Bone marrow (tissue), 2 donors: ENCODE measurements at places on chromosomes 4 and X.

DNA sequence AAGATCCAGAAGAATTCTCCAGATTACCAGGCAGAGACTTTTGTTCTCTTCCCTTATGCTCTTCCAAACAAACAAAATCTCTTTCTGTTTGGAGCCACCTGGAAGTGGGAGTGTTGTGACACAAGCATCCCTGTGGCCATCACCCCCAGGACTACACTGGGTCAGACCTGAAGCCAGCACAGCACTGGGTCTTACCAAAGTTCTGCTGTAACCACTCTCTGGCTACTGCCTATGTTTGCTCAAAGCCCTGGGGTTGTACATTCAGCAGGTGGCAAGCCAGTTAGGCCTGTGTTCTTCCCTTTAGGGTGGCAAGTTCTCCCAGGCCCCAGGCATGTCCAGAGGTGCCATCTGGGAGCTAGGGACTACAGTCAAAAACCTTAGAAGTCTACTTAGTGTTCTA is 43.7 kb upstream of the MAOA start:
- DNase-seq: no peak

DNA sequence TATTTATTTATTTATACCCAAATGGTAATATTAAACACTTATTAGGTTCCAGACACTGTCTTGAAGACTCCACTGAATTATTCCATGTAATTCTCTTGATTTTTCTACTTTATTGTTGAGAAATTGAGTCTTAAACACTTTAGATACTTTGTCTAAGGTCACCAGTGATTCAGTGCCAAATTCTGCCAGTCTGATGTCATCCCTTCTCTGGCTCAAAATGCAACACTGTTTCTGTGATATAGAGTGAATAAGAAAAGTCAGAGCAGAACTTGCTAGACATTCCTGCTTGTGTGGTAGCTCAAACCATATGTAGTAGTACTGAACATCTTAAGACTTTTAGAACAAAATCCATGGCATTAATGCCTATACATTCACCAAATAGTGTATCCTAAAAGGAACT is 164.3 kb downstream of the GABRB1 start:
- DNase-seq: no peak

DNA sequence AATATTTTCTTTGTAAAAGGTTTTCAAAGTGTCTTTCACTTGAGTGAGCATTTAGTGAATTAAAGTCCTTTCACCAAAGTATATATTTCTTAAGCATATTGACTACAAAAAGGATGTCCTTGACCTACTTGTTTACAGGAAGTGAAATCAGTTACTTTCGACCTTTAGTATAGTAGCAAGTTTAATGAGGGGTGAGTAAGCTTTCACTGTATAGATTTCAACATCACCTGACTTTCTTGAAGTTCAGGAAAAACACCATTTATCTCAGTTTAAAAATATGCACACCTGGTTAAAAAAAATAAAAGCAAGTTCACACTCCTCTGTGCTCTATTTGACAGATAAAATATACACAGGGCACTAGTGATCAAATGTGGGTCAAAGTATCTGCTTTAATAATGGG is 88.1 kb downstream of the CCSER1 start:
- no peak for DNase-seq

- no peak for DNase-seq
Measured at GRCh38 chrX:3143043-3143799, 102.0 kb downstream of the ARSF start.

- DNase-seq: no peak
Measured at GRCh38 chr4:61500883-61501282, 300.8 kb downstream of the ADGRL3 start.

DNA sequence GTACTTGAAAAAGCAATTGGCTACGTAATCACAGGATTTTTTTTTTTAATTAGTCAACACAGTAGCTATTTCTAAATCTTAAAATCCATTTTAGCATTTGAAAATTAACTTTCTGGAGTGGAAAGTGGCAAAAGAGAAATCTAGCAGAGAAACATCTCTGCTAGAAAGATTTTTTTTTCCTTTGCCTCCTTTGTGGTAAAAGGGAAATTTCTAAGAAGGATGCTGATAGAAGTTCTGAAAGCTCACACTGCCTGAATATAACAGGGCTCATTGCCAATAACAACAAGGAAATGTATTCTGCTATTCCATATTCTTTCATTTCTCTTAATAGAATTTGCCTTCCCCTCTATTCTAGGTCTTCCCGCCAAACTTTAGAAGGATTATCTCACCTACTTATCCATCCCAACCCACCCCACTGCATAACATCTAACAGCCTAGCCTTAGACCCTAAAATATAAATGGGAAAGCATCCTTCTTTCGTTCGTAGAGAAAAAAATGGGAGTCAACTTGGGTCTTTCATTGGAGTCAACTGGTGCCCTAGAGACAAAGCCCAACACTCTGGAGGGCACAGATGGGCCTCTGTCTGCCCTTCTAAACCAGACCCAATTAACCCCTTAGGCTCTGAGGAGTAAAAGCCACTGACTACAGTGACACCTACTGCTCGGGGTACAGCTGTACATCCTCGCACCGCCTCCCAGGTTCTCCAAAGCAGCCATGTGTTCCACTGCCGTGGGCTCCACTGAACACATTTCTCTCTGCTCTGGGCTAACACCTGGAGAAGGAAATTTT is 103.9 kb downstream of the MAML3 start:
- DNase-seq: no peak

- DNase-seq: no peak
Measured at GRCh38 chrX:19958552-19959486, 32.0 kb downstream of the BCLAF3 start.

DNA sequence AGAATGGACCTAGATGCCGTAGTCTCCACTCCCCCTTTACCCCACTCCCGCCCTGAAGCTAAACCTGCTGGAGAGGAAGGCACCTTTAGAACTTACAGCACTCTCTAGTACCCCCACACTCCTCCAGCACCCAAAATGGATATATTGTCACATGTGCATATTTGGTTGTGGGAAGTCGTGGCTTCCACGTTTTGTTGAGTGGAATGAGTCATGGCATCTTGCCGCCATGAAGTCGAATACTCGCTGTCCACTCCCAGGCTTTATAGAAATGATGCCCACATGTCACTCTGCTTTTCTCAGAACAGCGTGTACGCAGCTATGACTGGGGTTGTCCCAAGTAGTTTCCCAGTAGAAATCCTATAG is 545 bp downstream of the ABCE1 start:
- peak; percentile 20 for DNase-seq

GRCh38 chr4:9758641-9759317 is 22.7 kb upstream of the DRD5 start:
- no peak for DNase-seq

GRCh38 chr4:33940281-33940680 is 2304.0 kb downstream of the ARAP2 start:
- DNase-seq: no peak

- DNase-seq: no peak
Measured at GRCh38 chrX:97846718-97847237, 963.1 kb downstream of the RPA4 start.

DNA sequence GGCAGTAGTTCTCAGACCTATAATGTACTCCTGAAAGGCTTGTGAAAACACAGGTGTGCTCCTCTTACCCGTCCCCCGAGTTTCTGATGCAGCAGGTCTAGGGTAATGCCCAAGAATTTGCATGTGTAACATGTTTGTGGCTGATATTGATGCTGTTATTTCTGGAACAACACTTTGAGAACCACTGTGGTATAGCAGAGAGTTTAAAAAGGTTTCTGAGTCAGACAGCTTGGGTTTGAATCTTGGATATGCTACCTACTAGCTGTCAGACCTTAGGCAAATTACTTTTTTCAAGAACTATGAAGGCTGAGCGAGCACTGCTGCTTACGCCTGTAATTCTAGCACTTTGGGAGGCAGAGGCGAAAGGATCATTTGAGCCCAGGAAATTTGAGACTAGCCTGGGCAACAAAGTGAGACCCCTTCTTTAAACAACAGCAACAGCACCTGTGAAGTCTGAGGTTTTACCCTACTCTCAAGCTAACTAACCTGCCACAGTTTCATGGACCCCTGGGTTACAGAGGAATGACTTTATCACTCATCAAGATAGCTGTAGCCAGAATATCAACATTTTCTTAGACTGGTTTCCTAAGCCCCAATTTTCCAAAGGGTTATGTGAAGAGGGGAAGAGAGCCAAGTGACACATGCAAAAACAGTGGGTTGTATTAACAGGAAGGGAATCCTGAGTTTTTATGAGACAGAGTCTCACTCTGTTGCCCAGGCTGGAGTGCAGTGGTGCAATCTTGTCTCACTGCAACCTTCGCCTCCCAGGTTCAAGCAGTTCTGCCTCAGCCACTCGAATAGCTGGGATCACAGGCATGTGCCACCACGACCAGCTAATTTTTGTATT is 5.1 kb downstream of the AFF1 start:
- no peak for DNase-seq
